ENCODE measurements at places on chromosomes 1 and 21. TPM values are rescaled to one million over a fixed set of nuclear protein-coding genes. Genes with fewer than 3 reads are reported as not detected.

CSF1 gene
- total RNA-seq: 5.7 TPM

TTLL7 gene
- total RNA-seq: 7.8 TPM

UFC1 gene
- 51.2 TPM for total RNA-seq

FLG gene
- total RNA-seq: not detected

CHI3L1 gene
- total RNA-seq: not detected

MAP3K21 gene
- 1.8 TPM for total RNA-seq

KRTAP19-3 gene
- total RNA-seq: not detected

FAM72A gene
- total RNA-seq: 9.6 TPM

MMEL1 gene
- not detected for total RNA-seq

RORC gene
- not detected for total RNA-seq

USH2A gene
- total RNA-seq: 0.24 TPM

- no peaks in the 10 kb centered on the region for H3K27me3 ChIP-seq
- peak overlapping the region; percentile 11 for H3K27ac ChIP-seq
- H3K4me3 ChIP-seq: no peak overlapping the region
- H3K36me3 ChIP-seq: no peaks in the 10 kb centered on the region
- peaks cover 31% of the 10 kb centered on the region for H3K4me1 ChIP-seq
- peak; percentile 60 for DNase-seq
Observed at GRCh38 chr1:116855773-116856201, 53.9 kb upstream of the PTGFRN start.

DNA sequence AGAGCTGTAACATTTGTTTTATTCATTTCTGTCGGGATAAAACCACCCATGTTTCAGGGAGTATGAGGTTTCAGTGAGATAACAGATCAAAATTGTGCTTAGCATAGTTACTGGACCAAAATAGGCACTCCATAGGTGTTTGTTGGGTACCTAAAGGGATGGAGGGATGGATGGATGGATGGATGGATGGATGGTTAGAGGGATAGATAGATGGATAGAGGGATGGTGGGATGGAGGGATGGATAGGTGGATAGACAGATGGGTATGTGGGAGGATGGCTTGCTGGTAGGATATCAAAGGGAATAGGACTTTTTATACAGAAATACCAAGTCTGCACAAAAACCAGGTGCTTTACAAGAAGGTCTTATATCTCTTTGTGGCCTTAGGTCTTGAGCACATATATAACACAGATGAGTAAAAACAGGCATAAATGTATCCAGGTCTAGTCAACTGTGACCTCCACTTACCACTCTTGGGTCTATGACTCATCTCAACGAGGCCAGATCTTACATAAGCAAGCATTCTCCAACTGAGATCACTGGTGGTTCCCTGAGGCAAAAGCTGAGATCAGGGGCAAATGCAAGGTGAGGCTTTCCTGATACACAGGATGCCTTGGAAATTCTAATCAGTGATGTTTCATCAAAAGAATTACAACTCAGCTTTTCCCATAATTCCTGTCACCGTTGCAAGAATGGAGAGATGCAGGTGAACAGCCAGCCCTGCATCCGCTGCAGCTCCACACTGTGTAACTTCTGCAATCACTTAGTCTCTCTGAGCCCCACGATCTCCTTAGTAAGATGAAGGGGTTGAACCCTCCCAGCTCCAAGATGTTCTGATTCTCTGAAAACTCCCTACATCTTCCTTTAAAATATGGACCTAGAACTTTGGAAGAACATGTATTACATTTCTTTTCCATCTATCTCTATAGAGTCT, 32.0 kb downstream of the PTAFR start:
- H3K27ac ChIP-seq: no peak overlapping the region
- H3K4me3 ChIP-seq: no peak overlapping the region
- no peaks in the 10 kb centered on the region for H3K27me3 ChIP-seq
- DNase-seq: no peak
- H3K4me1 ChIP-seq: no peaks in the 10 kb centered on the region

- H3K36me3 ChIP-seq: no peaks in the 10 kb centered on the region
- H3K27ac ChIP-seq: no peak overlapping the region
- no peak overlapping the region for H3K4me3 ChIP-seq
- no peaks in the 10 kb centered on the region for H3K27me3 ChIP-seq
- H3K4me1 ChIP-seq: peaks cover 9% of the 10 kb centered on the region
Observed at GRCh38 chr1:56545711-56546110, 33.7 kb downstream of the PLPP3 start.

DNA sequence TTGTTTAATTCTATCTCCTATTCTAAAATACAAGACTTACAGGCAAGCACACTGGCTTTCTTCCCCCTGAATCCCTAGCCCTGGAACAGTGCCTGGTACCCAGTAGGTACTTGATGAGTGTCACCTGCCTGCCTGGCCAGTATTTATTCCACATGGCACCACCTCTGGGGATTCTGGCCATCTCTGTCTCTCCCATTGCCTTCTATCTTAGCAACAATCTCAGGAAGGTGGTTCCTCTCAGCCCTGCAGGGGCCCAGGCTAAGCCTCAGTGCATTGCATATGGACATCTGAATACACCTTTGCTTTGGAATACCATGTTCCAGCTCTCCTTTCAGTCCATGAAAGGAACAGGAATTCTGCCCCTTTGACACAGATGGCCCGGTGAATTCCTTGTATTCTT, 81.0 kb downstream of the HIVEP3 start:
- no peaks in the 10 kb centered on the region for H3K36me3 ChIP-seq
- H3K27ac ChIP-seq: no peak overlapping the region
- H3K27me3 ChIP-seq: no peaks in the 10 kb centered on the region
- no peak overlapping the region for H3K4me3 ChIP-seq
- no peaks in the 10 kb centered on the region for H3K4me1 ChIP-seq

DNA sequence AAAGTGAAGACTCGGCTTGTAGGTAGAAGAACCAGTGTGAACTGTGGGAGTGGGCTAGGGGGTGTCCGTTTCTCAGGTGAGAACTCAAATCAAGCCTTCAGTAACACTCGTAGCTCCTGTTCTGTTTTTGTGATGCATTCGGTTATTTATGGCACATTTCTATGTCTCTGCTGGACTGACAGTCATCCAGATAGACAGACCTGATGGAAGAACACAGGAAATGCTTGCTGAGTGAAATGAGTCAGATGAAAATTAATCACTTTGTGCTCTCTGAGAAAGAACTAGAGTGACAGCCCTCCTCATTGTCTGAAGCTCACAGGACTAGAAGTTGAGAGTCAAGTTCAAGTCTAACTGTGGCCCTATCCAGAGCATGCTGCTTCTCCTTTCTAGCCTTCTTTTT, 360.1 kb upstream of the PLXNA2 start:
- H3K36me3 ChIP-seq: no peaks in the 10 kb centered on the region
- no peak for DNase-seq
- H3K27me3 ChIP-seq: no peaks in the 10 kb centered on the region
- H3K4me1 ChIP-seq: peaks cover 22% of the 10 kb centered on the region
- H3K27ac ChIP-seq: no peak overlapping the region

DNA sequence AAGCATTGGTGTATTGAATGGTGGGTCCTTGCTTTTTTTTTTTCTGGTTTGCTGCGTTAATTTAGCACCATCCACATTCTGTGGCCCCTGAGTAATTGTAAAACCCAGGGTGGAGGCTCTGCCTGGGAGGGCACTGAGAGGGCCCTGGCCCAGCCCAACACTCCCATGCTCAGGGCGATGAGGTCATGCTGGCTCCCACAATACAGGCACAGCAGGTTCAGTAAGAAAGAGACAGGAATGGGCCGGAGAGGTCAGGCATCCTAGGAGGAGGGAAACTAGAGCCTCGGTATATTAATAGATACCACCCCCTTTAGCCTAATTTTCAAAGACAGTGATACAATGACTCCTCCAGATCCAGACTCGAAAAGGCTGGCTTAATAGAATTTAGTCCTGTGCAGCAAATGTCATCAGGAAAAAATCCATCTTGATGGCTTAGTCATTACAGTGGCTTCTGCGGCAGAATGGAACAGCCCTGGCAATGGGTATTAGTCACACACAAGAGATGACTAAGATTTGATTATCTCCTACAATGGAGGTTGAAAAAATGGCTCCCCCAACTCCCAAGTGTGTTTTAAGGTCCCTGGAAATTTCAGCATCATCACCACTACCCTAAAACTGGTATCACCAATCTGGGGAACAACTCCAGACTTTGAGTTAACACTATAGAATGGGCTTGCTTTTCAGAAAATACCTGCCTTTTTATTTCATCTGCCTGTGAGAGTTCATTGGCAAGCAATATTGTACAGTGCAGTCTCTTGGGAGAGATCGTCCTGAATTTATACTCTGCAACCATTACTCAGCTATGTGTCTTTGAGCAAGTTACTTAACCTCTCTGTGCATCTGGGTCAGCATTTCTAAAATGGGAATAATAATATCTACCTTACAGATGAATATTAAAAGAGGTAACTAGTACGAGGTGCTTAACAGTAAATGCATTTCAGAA, 43.9 kb upstream of the LYST start:
- peaks cover 7% of the 10 kb centered on the region for H3K4me1 ChIP-seq
- no peaks in the 10 kb centered on the region for H3K36me3 ChIP-seq
- H3K27me3 ChIP-seq: no peaks in the 10 kb centered on the region
- no peak overlapping the region for H3K27ac ChIP-seq

DNA sequence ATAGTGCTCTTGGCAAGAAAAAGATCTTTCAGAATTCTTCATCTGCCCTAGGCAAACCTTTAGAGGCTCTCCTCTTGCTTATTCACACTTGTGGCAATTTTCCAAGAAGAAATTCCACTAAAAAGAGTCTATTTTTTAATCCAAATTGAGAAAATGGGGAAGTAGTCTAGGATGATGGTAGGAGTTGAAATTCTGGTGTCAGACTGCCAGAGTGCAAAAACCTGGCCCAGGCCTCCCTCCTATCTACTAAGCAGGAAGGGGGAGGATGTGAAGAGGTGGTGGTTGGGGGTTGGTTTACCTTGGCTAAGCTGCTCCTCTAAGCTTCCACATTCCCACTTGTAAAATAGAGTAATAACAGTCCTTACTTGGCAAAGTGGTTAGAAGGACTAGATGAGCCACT, 120.6 kb upstream of the KCNJ15 start:
- H3K27me3 ChIP-seq: no peaks in the 10 kb centered on the region
- no peak for DNase-seq
- H3K4me3 ChIP-seq: no peak overlapping the region
- no peaks in the 10 kb centered on the region for H3K4me1 ChIP-seq
- H3K27ac ChIP-seq: no peak overlapping the region

DNA sequence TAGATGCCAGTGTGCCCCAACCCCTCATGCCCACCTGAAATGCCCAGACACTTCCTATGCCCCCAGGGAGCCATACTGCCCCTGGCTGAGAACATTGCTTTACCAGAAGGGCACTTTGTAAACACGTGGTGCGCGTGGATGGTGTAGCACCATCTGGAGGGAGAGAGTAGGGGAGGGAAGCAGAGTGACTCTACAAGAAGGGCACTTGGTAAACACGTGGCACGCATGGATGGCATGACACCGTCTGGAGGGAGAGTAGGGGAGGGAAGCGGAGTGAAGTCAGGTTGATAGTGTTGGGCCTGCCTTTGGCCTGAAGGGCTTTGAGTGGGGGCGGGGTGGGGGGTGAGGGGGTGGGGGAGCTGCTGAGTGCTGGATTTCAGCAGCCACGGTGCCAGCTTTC, 324.0 kb upstream of the VAMP3 start:
- no peaks in the 10 kb centered on the region for H3K4me1 ChIP-seq
- no peaks in the 10 kb centered on the region for H3K27me3 ChIP-seq
- no peak overlapping the region for H3K4me3 ChIP-seq
- DNase-seq: no peak
- H3K36me3 ChIP-seq: no peaks in the 10 kb centered on the region

GRCh38 chr1:101474039-101474665, 237.3 kb downstream of the S1PR1 start:
- no peaks in the 10 kb centered on the region for H3K36me3 ChIP-seq
- no peaks in the 10 kb centered on the region for H3K27me3 ChIP-seq
- no peaks in the 10 kb centered on the region for H3K4me1 ChIP-seq
- H3K4me3 ChIP-seq: no peak overlapping the region

- no peak overlapping the region for H3K27ac ChIP-seq
- H3K4me1 ChIP-seq: no peaks in the 10 kb centered on the region
- no peaks in the 10 kb centered on the region for H3K27me3 ChIP-seq
Observed at GRCh38 chr1:175129997-175130648, 62.5 kb downstream of the KIAA0040 start.

- no peak for DNase-seq
- no peaks in the 10 kb centered on the region for H3K36me3 ChIP-seq
- H3K27ac ChIP-seq: no peak overlapping the region
Observed at GRCh38 chr1:22352896-22353295, 98.8 kb upstream of the ZBTB40 start.

- H3K4me3 ChIP-seq: no peak overlapping the region
- no peak overlapping the region for H3K27ac ChIP-seq
- H3K27me3 ChIP-seq: no peaks in the 10 kb centered on the region
- H3K4me1 ChIP-seq: no peaks in the 10 kb centered on the region
Observed at GRCh38 chr1:30452925-30453324, 270.5 kb downstream of the MATN1 start.

DNA sequence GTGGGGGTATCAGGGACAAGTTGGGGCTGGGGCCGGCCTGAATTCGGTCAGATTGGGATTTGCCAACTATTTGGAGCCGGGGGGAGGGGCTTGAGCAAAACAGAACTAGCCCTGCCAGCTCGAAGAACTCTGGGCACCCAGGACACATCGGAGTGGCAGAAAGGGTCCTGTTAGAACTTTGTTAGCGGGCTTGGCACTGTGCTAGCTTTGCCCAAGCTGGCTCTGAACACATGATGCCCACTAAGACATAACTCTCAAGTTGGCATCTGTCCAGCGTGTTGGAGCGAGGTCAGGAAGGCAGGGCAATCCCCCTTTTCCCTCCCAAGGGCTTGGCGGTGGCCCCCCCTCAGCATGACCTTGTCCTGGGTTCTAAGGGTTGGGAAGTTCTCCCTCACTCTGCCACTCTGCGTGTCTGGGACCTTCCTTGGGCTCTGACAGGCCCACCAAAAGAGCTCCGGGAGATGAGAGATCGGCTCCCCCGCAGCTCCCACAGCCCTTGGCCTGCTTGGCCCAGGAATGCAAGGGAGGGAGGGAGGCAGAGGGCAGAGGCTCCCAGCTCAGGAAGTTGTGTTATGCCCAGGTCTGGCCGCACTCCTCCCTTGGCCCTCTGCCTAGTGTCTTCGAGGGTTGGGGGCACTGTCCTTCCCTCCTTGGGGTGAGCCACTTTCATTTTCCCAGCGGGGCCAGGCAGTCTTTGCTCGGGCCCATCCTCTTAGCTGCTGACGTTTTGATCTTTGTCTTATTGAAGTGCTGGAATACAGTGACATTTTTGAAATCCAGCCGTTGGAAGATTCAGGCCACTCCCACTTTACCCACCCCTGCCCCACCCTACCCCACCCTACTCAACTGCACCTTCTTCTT, 1.2 kb downstream of the LMNA start:
- peaks cover 17% of the 10 kb centered on the region for H3K4me1 ChIP-seq
- no peaks in the 10 kb centered on the region for H3K36me3 ChIP-seq
- peak overlapping the region; percentile 84 for H3K27ac ChIP-seq
- no peaks in the 10 kb centered on the region for H3K27me3 ChIP-seq

- DNase-seq: no peak
- no peaks in the 10 kb centered on the region for H3K27me3 ChIP-seq
- peaks cover 21% of the 10 kb centered on the region for H3K4me1 ChIP-seq
- no peak overlapping the region for H3K4me3 ChIP-seq
- H3K36me3 ChIP-seq: no peaks in the 10 kb centered on the region
- peak overlapping the region; percentile 68 for H3K27ac ChIP-seq
Observed at GRCh38 chr1:56452027-56453011, 127.0 kb downstream of the PLPP3 start.
